Femur (tissue), 1 donor: ENCODE measurements at places on chromosomes 1 and 21.

DNA sequence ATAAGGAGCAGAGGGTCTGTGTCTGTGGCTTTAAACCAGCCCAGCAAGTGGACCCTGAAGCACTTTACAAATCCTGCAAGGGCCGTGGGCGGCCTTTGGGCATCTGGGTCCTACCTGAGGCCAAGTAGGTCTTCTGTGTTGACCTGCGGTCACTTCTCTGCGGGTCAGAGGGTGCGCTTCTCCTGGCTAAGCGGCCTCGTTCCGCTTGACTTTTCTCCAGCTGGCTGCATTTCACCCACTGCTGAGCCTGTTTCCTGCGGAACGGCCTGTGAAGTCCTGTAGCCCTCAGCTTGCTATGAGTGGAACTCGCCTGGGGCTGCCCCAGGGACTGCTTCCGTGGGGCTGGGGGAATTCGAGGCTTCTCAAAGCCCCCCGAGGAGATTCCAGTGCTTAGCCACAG lies 43.3 kb downstream of the SLC37A1 start:
- peak; percentile 16 for DNase-seq

DNA sequence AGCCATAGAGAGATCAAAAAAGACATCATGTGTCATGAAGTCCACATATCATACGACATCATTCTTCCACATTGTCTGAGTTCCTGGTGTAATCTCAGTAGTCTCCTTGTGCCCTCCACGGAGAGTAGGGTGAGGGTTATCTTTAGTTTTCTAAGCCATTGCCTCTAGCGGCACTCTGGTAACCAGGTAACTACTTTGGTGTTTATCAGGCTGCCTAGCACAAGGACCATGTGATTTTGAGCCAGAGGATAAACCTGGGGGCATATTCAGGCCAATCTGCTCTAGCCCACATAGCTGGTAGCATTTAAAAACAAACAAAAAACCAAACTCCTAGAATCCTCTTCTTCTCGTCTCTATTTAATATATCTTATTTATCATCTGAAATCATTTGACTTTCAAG lies 147.4 kb downstream of the GDAP2 start:
- no peak for DNase-seq

DNA sequence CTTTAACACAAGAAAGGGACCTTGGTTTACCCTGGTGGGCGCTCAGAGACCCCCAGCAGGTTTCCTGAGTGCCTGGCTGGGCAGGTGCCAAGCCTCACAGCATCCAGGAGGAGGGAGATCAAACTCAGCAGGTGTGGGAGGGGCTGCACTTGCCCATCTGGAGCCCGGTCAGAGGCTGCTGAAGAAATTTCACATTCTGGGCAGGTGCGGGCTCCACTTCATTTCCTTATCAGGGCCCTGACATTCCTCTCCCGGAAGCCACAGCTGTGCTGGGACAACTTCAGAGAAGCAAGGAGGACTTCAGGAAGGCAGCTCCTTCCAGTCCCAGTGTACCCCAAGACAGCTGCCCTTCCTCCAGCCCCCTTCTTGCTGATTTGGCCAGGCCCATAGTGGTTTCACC lies 82.9 kb downstream of the ITPKB start:
- DNase-seq, result no peak

GRCh38 chr1:90143591-90143990 lies 148.7 kb downstream of the ZNF326 start:
- DNase-seq, result no peak

DNA sequence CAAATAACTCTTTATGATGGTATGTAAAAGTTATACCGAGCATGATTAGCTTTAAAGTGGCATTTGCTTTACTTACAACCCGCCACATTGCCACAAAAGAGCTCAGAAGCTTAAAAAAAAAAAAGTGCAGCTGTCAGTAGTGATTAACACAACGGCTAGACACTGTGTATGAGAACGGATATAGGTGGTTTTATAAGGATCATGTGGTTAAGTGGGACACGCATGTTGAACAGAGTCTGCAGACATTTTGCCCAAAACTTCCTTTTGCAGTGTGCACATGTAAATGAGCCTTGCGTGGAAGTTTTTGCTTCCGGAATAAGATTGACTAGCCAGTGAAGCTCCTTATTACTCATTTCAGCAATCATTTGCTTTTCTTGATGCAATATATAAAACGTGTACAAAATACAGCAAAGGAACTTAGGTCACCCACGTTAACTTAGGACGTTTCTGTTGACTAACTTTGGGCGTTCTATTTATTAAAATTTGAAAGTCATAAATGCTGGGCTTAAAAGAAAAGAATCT lies 58.7 kb upstream of the RGS1 start:
- DNase-seq, result no peak

- no peak for DNase-seq
Measured at GRCh38 chr1:7659514-7659913, 111.6 kb upstream of the VAMP3 start.
